CD4-positive, alpha-beta memory T cell (primary cell): ENCODE measurements at places on chromosomes 2 and 18. TPM values are rescaled to one million over a fixed set of nuclear protein-coding genes. Genes with fewer than 3 reads are reported as not detected.

GRCh38 chr2:231890896-231891513 lies 35.2 kb downstream of the NPPC start:
- no peak for DNase-seq

The SP3 gene
- 130 TPM for total RNA-seq

GRCh38 chr2:120850551-120850950 lies 114.9 kb downstream of the GLI2 start:
- DNase-seq, result no peak

- DNase-seq, result no peak
Measured at GRCh38 chr2:8352296-8352695, 329.6 kb upstream of the ID2 start.

DNA sequence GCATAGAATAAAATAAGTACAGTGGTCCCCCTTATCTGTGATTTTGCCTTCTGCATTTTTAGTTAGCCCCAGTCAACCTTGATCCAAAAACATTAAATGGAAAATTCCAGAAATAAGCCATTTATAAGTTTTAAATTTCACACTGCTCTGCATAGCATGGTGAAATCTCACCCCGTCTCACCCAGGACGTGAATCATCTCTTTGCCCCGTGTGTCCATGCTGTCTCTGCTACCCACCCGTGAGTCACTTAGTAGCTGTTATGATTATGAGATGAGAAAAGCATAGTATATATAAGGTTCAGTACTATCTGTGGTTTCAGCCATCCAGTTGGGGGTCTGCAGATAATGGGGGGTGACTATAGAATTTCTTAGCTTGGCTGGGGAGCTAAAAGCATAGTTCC lies 67.3 kb downstream of the RHBDD1 start:
- DNase-seq, result no peak

DNA sequence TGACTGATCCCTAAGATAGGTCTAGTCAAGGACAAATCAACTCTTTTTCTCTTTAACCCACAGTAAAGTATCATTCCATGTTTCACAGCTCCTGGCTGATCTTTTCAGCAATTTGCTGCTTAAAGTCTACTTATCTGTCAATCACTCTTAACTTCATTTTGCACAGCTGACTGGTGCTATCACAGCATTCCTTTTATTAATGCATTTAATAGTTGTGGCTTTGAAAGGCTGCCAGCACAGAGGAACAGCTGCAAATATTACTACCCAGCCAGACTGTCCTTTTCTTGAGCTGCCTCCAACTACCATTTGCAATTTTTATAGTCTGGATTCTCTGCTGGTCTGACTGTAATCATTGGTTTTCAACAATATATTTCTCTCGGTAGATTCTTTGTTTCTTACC lies 303.5 kb downstream of the STK39 start:
- no peak for DNase-seq

The EFEMP1 gene
- not detected for total RNA-seq

DNA sequence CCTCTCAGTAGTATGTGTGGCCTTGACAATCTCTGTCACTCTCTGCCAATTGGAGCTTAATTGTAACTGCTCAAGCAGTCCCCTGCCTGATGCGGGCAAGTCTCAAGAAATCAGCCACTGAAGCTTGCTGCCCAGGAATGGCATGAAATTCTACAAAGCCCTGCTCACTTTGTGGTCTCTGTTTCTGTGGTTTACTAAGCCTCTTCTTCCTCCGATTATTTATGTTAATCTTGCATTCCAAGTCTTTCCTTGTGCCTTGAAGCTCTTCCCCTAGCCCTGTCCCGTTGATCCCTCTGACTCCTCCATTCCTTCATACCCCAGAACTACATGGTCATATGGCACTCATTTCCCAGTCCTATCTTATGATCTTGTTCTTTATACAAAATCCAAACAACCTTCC lies 489.3 kb upstream of the CHST9 start:
- no peak for DNase-seq

DNA sequence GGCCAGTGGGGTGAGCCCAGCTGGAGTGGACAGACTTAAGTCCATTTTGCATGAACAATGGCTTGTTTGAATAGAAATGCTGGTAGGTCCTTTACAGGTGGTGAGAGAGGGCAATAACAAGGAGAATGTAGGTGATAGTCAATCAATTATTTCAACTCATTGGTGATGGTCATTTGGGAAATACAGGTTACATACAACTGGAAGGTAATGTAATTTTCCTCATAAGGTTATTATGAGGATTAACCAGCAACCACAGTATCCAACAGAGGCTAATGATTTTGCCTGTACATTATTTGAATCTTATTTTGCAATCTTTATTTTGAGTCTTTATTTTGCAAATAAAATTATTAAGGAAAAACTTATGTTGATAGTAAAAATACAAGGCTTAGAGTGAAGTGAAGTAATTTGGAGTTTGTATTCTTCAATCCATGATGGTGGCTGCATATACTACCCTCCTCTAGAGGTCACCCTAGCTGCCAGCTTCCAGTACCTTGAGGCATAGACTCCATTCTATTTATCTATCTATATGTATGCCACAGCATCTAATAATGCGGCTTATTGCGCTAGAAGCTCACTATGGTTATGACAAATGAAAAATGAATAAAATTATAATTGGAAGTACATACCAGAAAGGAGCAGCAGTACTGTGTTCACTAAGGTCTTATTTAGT lies 20.5 kb upstream of the HNMT start:
- DNase-seq, result no peak

The NT5DC4 gene
- total RNA-seq, result not detected

The LRRTM4 gene
- not detected for total RNA-seq

DNA sequence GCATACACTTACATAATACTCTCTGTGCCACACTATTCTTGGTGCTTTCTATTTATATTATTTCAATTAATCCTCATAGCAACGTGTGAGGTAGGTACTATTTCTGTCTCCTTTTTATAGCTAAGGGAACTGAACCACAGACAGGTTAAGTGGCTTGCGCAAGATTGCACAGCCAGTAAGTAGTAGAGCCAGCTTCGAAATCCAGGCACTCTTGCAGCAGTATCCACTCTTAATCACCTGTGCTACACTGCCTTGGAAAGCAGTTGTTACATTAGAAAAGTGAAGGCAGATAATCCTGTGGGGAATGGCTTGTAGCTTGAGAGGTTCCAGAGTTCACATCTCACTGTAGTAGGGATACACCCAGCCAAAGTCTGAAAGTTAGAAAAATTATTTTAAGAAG lies 198.3 kb downstream of the LDLRAD4 start:
- DNase-seq, result no peak

DNA sequence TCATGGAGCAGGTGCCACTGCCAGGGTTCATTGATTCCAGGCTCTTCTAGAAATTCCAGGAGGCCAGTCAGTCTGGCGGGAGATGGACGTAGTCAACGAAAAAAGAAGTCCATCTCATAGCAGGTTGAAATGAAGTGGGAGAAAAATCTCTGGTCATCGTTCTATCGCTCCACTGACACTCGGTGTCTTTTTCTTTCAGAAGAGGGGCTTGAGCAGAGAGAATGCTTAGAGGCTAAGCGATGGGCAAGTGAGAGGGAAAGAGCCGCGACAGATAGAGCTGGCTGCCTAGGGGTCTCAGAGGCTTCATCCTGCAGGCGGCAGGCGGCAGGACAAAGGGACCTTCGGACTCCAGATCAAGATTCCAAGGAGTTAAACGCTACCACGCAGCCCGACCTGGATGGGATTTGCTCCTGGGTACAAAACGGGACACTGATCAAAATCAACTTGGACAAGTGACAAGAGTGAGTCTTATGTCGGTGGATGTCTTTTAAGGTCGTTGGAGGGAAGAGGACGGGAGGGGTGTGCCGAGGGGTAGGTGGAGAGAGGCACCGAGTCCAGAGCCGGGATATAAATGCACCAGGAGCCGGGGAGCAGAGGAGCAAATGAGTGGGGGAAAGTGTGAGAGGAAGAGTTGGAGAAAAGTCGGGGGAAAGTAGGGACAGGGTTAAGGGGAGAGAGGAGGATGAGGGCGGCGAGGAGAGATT lies 677 bp upstream of the TMEM178A start:
- DNase-seq, result no peak

DNA sequence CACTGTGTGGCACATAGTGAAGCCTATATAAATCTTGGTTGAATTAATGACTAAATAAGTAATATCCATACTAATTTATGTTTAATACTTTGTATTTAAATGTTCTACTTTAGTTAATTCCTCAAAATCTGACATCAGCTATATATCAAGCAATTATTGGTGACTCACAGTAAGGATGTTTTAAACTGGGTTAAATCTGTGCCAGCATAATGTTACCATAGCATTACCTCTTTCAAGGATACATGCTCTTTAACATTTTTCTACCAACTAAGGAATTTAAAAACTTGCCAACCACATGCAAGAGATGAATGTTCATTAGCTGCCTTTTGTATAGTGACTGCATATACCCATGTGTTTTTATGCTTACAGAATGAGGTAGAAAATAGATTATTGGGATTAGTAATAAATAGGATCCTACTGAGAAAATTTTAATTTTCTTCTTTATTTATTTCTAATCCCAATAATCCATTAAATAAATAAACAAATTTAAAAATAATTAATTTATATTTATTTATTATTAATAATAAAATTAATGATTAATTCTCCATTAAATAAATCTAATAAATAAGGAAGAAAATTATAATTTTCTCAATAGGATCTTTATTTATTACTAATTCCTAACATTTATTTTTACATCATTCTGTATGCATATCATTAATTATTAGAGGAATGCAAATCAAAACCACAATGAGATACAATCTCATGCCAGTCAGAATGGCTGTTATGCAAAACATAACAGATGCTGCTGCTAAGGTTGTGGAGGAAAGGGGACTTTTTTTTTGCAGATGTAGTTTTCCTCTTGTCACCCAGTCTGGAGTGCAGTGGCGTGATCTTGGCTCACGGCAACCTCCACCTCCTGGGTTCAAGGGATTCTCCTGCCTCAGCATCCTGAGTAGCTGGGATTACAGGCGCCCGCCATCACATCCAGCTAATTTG lies 410.7 kb upstream of the DSEL start:
- no peak for DNase-seq

DNA sequence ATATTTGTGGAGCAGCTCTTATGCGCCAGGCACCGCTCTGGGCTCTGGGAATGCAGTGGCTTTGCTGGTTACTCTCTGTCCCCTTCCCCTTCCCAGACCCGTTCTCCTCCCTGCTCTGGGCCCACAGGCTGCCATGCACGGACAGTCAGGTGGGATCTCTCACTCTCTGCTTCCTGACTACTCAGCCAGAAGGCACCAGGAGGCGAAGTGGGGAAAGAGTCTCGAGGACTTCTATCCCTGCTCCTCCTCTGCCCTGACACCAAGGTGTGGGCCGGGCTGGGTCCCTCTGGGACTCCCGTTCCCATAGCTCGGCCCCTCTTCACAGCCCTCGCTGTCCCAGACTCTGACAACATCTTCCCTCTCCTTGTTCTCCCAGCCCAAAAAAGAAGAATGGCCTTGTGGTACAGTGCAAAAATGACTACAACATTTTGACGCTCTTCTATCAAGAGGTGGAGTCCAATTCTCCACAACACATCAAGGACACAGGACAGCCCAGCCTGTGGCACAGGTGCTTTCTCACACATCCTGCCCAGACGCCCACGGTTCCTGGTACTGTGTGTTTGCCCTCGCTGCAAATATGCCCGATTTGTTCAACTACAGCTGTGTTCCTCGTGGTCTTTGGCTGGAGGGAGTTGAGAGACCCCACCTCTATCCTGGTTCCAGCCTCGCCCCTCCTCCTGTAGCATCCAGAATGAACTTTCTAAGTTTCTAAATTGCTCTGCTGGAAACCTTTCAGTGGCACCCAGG lies 14.0 kb upstream of the DUSP2 start:
- peak; percentile 42 for DNase-seq

DNA sequence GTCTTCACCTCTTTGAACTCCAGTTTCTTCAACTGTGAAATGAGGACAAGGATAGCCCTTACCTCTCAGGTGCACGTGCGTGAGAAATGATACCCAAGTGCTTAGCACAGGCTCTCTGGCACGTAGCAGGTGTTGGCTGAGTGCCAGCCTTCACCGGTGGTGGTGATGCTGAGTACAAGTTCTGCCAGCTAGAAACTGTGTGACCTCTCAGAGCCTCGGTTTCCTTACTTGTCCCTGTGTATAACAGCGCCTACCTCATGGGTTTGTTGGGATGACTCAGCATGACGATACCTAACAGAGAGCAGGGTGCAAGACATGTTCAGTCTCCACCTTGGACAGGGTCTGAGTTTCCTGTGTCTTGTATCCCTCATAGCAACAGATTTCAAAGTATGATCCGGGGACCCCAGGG lies 205.1 kb downstream of the TNS1 start:
- no peak for DNase-seq
